G401 (cell line): ENCODE measurements at places on chromosomes 16 and 17. TPM values are rescaled to one million over a fixed set of nuclear protein-coding genes. Genes with fewer than 3 reads are reported as not detected.

Gene ABI3
- total RNA-seq, result 0.14 TPM in 1 of 2 replicates, not detected in the other

Gene KCNAB3
- 0.49 TPM in 1 of 2 replicates, not detected in the other for total RNA-seq

Gene GPR179
- total RNA-seq, result not detected in 2 replicates

Gene TAF15
- total RNA-seq, result 18.2 and 23.9 TPM in 2 replicates

Gene GJD3
- not detected in 2 replicates for total RNA-seq

Gene FTSJ3
- total RNA-seq, result 58.2 and 71.0 TPM in 2 replicates

Gene CDH3
- 0.10 TPM in 1 of 2 replicates, not detected in the other for total RNA-seq

Gene ENPP7
- total RNA-seq, result not detected in 2 replicates

Gene GAST
- not detected in 2 replicates for total RNA-seq

Gene MATCAP1
- total RNA-seq, result 19.1 and 33.4 TPM in 2 replicates

Gene LAT
- 7.4 TPM in 1 of 2 replicates, not detected in the other for total RNA-seq

Gene RAPGEFL1
- total RNA-seq, result 1.1 and 2.6 TPM in 2 replicates
